NCI-H2081 (cell line): ENCODE measurements at places on chromosomes 12 and 14.

- DNase-seq = no peak
Observed at GRCh38 chr12:59193476-59194050, 273.3 kb upstream of the LRIG3 start.

- peak; percentile 89 for DNase-seq
Observed at GRCh38 chr12:12032851-12033797, 37.6 kb upstream of the BCL2L14 start.

DNA sequence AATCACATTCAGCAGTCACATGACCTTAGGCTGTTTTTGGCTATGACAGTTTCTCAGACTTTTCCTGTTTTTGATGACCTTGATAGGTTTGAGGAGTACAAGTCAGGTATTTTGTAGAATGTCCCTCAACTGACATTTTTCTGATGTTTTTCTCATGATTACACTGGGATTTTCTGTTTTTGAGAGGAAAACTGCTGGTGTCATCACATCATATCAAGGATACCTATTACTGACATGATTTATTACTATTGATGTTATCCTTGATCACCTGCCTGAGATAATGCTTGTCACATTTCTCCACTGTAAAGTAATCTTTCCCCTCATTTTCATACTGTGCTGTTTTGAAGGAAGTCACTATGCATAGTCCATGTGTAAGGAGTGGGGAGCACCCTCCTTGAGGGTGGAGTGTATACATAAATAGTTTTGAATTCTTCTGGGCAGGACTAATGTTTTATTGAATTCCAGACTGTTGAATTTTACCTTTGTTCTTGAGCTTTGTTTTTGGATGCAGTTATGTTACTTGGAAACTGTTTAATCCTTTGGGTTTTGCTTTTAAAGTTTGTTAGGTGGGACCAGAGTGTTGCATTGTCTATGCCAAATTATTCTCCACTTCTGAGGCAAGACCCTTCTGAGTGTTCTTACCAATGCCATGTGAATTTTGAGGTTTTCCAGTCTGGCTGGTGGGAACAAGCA is 444.5 kb upstream of the FAR2 start:
- DNase-seq = no peak

GRCh38 chr14:100538351-100539002 is 48.7 kb downstream of the BEGAIN start:
- DNase-seq = no peak
